HL-60 (cell line): ENCODE measurements at places on chromosomes 6 and 20.

DNA sequence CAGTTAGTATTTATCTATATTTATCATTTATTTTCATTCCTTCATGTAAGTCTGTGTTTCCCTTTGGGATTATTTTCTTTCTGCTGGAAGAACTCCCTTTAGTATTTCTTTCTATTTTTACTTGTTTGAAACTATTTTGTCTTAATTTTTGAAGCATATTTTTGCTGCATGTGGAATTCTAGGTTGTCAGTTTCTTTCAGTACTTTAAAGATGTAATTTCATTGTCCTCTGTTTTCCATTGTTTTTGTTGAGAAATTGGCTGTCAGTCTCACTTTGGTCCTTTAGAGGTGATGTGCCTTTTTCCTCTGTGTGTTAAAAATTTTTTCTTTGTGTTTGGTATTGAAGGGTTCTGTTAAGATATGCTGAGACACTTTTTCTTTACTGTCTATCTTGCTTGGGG is 17.1 kb downstream of the RNF182 start:
- DNase-seq: no peak

GRCh38 chr6:81491454-81492101 is 260.9 kb downstream of the TENT5A start:
- no peak for DNase-seq

GRCh38 chr6:53960311-53960710 is 150.9 kb upstream of the MLIP start:
- no peak for DNase-seq

GRCh38 chr20:1450926-1451491 is 15.6 kb downstream of the NSFL1C start:
- DNase-seq: no peak

DNA sequence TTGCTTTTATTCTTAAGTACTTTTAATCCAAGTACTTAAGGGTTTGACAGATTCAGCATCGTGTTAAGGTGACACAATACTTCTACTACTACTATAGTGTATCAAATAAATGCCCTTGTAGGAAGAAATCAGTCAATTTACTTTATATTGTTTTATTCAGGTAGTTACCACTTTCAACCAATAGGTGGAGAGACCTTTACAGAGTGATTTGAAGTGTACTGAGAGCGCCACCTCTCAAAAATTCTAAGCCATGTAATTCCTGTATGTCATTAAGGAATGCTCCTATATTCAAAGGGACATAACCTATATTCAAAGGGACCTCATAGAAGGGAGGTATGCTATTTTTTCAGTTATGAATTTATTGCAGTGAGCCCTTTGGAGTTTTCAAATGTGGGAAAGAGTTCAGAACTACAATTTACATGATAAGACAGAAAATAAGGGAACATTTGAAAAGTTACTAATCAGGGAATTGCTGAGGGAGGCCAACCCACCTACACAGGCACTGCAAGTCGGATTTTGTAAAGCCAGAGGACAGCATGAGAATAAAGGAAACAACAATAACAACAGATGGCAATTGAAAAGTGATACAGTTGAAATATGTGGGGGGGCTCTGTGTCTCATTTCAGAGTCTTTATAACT is 955.6 kb downstream of the TBC1D32 start:
- no peak for DNase-seq

- DNase-seq: no peak
These were observed 8.5 kb downstream of the TRMT11 start for GRCh38 chr6:125994670-125995488.

DNA sequence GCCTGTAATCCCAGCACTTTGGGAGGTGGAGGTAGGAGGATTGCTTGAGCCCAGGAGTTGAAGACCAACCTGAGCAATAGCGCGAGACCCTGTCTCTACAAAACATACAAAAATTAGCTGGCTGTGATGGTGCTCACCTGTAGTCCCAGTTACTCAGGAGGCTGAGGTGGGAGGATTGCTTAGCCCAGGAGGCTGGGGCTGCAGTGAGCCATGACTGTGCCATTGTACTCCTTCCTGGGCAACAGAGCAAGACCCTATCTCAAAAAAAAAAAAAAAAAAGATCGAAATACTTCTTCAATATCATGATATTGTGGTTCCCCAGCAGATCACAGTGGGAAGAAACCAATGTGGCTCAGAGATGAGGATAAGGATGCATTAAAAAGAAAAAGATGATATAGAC is 47.6 kb downstream of the SOBP start:
- DNase-seq: no peak
